ENCODE measurements at places on chromosomes 13 and 19.

- no peak for DNase-seq
Observed at GRCh38 chr19:16027528-16027927, 48.8 kb upstream of the TPM4 start.

DNA sequence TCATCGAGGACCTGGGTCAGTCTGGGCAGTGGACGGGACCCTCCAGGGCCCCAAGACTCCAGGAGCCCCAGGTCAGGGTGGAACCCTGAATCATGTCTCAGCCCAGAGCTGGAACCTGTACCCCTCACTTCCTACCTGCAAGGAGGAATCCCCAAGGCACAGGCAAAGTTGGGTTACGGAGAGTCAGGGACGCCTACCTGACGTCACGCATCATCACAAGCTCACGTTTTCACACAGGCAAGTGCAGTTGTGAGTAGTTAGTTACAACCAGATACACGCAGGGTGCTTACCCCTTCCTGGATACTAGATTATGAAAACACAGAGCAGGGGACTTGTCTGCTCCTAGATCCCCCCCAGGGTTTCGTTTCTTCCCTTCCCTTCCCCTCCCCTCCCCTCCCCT is 1.9 kb downstream of the RETN start:
- DNase-seq, result no peak

DNA sequence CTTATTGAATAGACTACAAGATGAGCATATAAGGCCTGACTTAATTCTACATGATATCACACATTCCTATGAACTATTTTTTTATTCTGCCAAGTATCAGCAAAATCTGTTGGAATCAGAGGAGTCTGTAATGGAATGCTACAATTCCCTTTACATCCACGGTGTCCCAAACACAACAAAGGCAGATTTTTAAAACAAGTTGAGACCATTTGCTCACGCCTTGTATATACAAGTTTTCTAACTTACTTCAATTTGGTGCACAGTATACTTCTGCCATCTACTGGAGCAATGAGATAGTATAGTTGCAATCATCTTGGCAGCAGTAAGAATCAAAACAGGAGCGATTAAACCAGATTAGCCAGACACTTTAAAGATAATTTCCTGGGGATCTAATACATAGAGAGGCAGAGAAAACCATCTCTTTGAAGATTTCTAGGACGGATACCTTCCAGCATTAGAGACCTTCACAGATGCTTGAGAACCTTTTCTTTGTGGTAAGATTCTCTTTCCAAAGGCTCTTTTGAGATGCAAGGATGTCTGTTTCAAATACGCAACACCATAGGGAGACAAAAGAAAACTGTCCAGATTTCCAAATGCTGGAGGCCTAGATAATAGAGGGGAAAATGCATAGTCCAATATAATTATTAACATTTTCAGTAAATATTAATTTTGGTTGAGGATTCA is 302.0 kb upstream of the MIR17HG start:
- no peak for DNase-seq

- no peak for DNase-seq
Observed at GRCh38 chr13:24308068-24308445, 1.3 kb upstream of the C1QTNF9 start.

DNA sequence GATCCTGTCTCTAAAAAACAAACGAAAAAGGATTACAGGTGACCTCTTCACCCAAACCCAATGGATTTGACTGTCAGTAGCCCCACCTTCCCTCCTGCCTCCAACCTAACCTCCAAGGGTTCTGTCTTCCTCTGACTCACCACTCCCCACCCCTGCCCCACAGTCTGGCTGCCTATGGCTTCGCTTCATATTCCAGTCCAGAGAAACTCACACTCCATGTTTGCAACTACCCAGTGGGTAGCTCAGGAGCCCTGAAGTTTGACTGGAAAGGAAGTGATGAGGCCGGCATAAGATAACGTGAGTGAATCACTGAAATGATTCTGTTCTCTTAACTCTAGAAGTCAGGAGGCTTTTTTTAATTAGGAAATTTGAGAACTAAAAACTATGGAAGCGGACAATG is 303.9 kb downstream of the FOXO1 start:
- no peak for DNase-seq

- no peak for DNase-seq
Observed at GRCh38 chr13:91572944-91573598, 174.7 kb downstream of the GPC5 start.

GRCh38 chr19:3321696-3322095 is 44.7 kb upstream of the NFIC start:
- no peak for DNase-seq

- DNase-seq, result no peak
Observed at GRCh38 chr13:87590518-87590917, 80.7 kb upstream of the SLITRK5 start.

- no peak for DNase-seq
Observed at GRCh38 chr13:43132257-43132656, 108.9 kb downstream of the DNAJC15 start.

DNA sequence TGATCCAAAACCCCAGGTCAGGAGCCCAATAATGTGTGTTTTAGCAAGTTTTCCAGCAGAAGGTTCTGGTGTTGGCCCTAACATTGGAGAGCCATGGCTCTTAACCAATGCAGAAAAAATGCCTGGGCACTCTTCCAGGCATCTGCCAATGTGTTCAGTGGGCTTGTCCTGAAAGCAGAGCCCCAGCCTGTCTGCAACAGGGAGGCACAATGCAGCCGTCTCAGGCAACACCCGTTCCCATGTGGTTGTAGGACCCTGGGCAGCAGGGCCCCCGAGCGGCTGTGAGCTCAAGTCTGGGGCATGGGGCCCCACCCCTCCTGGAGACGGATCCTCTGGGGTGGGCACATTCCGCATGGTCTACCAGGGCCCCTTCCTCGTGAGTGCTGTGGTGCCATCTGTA is 58.1 kb upstream of the SIAH3 start:
- no peak for DNase-seq

- DNase-seq, result no peak
Observed at GRCh38 chr19:46296202-46296480, 701 bp upstream of the HIF3A start.

DNA sequence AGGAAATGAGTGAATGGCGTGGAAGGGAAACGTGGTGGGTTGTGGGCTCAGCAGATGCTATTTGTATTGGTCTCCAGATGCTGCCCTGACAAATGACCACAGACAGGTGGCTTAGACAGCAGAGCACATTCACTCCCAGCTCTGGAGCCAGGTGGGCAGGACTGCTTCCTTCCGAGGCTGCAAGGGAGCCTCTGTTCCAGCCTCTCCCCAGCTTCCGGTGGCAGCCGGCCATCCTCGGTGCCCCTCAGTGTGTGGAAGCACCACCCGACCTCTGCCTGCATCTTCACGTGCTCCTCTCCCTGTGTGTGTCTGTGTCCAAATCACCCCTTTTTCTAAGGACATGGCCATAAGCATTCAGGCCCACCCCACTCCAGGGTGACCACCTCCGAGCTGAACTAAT is 105.1 kb downstream of the SOX1 start:
- DNase-seq, result no peak

DNA sequence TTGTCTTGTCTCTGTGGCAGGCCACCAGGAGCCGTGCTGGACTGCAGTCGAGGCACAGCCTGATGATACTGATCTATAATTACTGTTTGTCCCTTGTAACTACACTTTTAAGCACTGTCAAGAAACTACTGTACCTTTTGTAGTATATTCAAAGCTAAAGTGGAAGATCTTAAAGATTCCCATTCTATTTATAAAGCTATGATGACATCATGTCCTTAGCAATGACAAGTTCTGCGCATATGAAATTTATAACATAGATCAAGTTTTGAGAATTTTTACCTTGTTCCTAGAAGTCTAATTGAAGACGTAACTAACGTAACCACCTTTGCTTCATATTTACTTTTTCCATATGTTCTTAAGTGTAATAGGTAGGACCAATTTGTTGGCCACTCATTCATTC is 56.8 kb upstream of the LATS2 start:
- DNase-seq, result no peak

Data from esophagus squamous epithelium (tissue), 5 donors.